Activated CD4-positive, alpha-beta T cell treated with anti-CD3 and anti-CD28 coated beads, Interleukin-2, Interleukin-6, amounts not matched to agents 100 ng/mL and 50 ng/mL, durations not matched to agents 16 hours and 8 hours (primary cell): ENCODE measurements at places on chromosomes 5 and 9.

- DNase-seq = no peak
Observed at GRCh38 chr5:122150215-122150614, 20.9 kb downstream of the ZNF474 start.

DNA sequence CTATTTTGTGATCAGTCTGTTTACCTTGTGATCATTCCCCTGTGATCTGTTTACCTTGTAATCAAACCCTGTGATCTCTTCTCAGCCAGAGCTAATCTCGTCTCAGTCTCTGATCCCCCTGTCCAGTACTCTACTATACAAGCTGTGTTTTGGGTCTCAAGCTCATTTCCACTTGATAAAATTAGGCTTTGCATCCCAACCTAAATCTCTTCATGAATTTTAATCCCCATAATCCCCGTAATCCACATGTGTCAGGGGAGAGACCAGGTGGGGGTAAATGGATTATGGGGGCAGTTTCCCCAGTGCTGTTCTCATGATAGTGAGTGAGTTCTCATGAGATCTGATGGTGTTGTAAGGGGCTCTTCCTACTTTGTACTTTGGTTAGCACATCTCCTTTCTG, 157.2 kb downstream of the PRR16 start:
- DNase-seq = no peak

- no peak for DNase-seq
Observed at GRCh38 chr5:53368516-53368915, 111.9 kb upstream of the FST start.

- DNase-seq = no peak
Observed at GRCh38 chr9:68744426-68744825, 39.4 kb downstream of the PIP5K1B start.

GRCh38 chr9:27471366-27471765, 52.7 kb upstream of the IFNK start:
- no peak for DNase-seq

DNA sequence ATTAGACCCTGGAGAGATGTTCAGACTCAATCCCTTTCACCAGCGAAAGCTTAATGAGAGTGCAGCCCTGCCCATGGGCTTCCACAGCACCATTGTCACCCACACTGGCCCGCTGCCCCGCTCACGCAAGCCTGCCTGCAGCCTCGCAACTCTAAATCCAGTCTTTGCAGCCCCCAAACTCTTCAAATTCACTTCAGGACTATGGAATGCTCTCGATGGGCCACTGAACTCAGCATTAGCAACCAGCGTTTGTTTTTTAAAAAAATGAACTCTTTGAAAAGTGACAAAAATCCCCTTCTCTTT, 17.1 kb downstream of the DCANP1 start:
- no peak for DNase-seq

DNA sequence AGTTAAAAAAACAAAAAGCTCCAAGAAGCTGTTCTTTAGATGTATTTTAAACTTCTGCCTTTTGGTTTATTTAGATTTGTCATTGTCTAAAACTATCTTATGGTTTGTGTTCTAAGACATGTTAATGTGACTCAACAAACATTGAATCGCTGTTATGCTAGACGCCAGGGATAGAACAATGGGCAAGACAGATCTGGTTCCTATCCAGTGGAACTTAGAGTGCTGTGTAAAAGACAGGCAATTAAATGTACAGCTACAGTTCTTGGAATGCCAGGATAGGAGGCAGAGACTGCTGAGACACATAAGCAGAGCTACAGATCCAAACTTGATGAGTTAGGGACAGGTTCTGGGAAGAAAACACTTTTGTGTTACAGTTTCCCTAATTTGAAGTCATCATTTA, 22.4 kb downstream of the LYRM7 start:
- no peak for DNase-seq
